ENCODE measurements at places on chromosomes 6 and 20.

GRCh38 chr6:36805917-36806316, 33.3 kb downstream of the CPNE5 start:
- DNase-seq, result no peak

- DNase-seq, result peak; percentile 91
These were observed at the start of gene CLIC1 for GRCh38 chr6:31736021-31736767. Gene CLIC1 (minus strand): TSS chr6:31736530. CDS start chr6:31736300, 230 bp downstream.

DNA sequence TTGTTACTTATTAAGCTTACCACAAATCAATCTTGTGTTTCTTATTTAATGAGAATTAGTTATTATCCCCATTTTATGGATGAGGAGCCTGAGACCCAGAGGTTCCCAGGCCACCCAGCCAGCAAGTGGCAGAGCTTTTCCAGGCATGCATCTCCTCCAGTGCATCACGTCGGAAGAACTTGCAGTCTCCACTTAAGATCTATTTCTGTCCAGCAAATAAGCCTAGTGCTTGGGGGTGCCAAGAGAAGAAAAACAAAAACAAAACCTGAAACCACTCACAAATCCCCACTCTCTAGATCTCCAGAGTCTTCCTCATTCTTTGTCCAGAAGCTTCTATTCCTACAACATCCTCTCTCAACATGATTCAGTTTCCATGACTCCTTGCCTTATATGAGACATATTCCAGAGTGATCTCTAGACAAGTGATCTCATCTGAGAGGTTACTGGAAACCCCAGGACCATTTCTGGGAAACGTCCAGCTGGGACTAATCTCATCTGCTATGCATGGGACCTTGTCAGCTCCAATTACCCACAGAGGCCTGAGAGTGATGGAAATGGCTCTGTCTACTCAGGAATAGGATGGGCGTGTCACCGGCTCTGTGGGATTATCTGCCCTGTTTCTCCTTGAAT, 4.1 kb downstream of the GUCA1B start:
- no peak for DNase-seq

DNA sequence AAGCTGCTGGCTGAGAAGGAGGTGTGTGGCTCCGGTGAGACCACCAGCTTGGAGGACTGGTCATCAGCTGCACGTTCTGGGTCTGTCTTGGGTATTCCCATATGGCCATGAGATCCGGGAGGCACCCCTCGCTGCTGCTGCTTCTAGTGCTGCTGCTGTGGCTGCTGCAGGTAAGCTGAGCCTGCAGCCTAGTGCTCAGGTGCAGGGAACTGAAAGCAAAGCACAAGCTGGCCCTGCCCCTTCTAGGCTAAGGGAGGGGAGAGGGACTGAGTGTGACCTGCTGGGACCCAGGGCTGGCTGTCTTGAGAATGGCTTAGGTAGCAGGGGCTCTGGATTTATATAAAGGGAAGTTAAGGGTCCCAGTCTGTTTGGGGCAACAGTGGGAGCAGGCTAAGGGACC, 403 bp downstream of the CDH26 start:
- no peak for DNase-seq

DNA sequence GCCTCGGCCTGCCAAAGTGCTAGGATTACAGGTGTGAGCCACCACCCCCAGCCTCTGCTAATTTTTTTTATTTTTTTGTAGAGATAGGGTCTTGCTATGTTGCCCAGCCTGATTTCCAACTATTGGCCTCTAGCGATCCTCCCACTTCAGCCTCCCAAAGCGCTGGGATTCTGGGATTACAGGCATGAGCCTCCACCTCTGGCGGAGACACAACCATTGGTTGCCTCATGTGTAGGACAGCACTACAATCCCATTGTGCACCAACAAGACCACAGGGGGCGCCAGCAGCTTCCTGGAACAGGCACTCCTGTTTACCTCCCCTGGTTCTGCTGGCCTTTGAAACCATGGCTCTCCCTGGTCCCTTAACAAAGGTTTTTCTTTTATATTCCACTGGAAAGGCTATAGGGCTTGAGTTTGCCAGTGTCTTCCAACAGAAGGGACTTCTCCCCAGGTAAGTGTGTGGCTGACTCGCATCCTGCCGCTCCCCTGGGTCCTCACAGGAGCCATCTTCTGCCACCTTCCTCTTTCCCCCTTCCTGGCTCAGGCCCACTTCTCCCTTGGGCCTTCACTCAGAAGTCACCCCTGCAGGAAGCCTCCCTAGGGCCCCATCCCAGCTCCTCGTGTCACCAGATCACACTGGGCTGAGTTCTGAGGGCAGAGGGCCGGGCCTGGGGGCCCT, 39.2 kb upstream of the TLDC2 start:
- DNase-seq, result peak; percentile 82

GRCh38 chr20:63183422-63184146, 32.3 kb downstream of the YTHDF1 start:
- DNase-seq, result peak; percentile 34

DNA sequence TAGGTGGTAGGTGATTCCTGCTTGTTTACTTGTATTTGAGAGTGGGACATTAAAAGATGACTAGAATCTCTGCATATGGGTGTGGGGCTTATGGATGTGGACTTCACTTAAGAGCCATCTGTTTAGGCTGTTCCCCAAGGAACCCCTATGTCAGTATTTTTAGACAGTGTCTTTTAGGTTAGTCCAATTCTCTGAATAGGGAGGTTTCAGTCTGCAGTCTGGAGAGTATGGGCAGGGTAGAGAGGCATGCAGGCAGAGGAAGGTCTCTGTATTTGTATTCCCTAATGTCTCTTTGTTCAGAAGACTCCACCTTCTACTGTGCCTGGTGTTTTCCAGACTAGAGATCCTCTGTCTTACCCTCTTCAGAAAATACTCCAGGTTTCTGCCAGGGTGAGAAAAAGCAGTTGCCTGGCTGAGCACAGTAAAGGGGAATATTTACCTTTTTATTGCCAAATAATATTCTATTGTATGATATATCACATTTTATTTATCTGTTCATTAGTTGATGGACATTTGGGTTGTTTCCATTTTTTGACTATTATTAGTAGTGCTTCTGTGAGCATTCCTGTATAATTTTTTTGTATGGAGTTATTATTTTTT, 19.1 kb downstream of the SLX4IP start:
- DNase-seq, result peak; percentile 68

DNA sequence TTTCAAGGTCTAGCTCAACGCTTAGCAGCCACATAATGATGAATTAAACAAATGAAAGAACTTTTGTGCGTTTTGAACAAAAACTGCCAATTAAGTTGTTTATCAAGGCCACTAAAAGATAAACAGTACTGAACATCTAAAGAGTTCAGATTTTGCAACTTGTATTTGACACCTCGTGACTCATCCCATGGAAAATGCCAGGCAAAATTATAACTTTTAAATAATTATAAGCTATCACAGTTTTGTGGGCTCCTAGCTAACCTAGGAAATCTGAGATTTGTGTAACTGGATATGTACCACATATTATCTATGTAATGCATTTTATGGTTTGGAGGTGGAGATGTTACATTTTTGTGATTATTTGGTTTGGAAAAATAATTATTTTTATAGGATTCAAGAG, 9.6 kb upstream of the BAG2 start:
- peak; percentile 78 for DNase-seq

- DNase-seq, result no peak
These were observed 37.9 kb downstream of the NEDD9 start for GRCh38 chr6:11194356-11195218.

GRCh38 chr6:37712508-37712907, 14.8 kb upstream of the MDGA1 start:
- DNase-seq, result no peak

GRCh38 chr20:20782755-20783154, 70.3 kb upstream of the RALGAPA2 start:
- peak; percentile 17 for DNase-seq

DNA sequence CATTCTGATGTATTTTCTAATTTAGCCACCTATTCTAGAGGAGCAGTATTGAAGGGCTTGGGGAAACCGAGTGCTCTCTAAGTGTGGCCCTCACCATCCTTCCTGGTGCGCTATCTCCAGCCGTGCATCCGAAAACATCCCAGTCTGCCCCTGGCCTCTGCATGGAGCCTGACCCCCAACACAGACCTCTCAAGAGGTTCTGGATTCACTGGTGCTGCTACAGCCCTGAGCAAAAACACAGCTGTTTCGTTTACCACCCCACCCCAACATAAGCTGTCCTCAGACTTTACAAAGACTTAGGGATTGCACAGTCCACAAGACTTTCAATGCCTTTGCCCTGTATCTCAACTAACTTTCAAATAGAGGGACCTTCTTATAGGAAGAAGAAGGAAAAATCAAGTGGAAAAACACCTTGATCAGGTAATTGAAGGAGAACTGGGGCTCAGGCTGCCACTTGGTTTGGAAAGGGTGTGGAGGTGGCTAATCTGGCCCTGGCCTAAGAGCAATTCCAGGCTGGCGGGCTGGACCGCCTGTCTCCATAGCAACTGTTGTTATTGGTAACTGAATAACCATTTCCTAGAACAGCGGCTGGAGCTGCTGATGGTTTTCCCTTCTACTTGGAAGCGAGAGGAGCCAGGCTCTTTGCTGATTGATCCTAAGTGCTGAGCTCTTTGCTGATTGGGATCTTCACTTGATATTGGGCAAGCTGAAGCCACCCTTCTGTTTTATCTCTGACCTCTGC, 90.2 kb upstream of the TOX2 start:
- no peak for DNase-seq

- no peak for DNase-seq
These were observed 90.2 kb downstream of the PREX1 start for GRCh38 chr20:48737434-48738093.

DNA sequence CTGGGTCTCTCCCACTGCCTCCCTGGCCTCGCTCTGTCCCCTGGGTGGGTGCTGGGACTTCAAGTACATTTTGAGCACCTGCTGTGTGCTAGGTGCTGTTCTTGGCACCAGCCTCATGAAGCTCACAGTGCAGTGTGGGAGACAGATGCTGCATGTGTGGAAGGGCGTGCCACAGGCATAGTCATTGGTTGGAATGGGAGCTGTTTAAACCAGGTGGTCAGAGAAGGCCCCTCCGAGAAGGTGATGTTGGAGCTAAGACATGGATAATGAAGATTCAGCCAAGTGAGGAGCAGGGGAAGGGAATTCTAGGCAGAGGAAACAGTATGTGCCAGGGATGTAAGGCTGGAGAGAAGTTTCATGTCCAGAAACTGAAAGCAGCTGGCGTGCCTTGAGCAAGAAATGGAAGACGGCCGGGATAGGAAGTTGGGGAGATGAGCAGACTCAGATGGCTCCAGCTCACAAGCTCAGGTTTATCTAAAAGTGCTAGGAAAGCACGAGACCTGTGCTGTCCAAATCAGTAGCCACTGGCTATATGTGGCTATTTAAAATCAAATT, 9.9 kb downstream of the LPIN3 start:
- DNase-seq, result peak; percentile 5

DNA sequence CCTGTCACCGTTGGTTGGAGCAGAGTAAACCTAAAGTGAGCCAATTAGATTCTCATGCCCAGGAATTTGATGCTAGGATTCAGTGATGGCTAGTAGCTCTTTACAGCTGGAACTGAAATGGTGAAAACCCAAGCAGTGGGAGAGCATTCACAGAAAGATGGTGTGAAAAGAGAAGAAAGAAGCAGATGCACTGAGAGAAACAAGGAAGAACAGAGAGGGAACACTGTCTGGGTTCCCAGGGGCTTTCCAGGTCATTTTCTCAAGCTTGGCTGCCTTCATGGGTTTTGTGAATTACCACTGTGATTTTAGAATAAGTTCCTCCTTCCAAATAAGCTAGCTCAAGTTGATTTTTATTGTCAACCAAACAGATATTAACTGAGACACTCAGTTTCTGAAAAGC, 104.1 kb upstream of the AKIRIN2 start:
- DNase-seq, result no peak

- DNase-seq, result no peak
These were observed 4.1 kb upstream of the SLC2A10 start for GRCh38 chr20:46705378-46705729.

Data from NCI-H69 (cell line).